ENCODE measurements at places on chromosomes 12 and 14. TPM values are rescaled to one million over a fixed set of nuclear protein-coding genes. Genes with fewer than 3 reads are reported as not detected.

The ASCL1 gene
- not detected for total RNA-seq

The FKBP3 gene
- 125 TPM for total RNA-seq

The CPNE6 gene
- not detected for total RNA-seq

The TSPAN19 gene
- not detected for total RNA-seq

The KLRD1 gene
- total RNA-seq: not detected

The SOS2 gene
- 11.2 TPM for total RNA-seq

The MMP17 gene
- total RNA-seq: 11.0 TPM

The CLEC1A gene
- total RNA-seq: not detected
